WERI-Rb-1 (cell line): ENCODE measurements at places on chromosomes 3 and 15.
A peak's percentile ranks its signal among the peaks of the same experiment; 100 is the strongest.

DNA sequence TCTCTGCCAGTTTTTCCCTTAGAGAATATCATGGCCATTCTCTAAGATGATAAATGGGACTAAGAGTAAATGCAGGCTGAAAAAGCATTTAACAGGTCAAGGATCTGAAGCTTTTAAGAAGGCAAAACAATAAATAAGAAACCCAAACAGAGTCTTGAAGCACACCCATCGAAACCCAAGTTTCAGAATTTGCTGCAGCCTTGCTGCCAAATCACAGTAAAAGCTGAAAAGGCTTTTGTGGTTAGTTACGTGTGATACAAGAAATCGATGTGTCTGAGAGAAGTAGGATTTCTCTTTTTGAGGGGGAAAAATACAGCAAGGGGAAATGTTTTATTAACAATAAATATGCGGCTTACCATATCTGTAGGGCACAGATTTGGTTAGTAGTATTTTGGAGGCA, 92.0 kb downstream of the IGF1R start:
- no peak for DNase-seq

DNA sequence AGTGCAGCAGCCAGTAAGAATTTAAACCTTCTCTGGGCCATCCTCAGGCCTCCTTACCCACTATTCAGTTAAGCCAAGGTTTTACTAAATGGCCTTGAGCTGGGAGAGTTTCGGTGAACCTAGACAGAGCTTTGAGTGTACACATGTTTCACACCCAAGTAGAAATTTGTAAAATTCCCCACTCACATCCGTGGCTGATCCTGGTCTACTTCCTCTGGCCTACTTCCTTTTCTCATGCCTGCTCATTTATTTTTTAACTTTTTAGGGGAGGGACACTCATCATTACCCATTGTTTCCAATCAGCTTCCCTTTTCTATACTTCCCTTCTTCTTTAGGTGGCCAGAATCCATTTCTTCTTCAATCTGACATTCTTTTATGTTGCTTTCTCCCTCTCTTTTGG, 7.6 kb downstream of the CX3CR1 start:
- no peak for DNase-seq

DNA sequence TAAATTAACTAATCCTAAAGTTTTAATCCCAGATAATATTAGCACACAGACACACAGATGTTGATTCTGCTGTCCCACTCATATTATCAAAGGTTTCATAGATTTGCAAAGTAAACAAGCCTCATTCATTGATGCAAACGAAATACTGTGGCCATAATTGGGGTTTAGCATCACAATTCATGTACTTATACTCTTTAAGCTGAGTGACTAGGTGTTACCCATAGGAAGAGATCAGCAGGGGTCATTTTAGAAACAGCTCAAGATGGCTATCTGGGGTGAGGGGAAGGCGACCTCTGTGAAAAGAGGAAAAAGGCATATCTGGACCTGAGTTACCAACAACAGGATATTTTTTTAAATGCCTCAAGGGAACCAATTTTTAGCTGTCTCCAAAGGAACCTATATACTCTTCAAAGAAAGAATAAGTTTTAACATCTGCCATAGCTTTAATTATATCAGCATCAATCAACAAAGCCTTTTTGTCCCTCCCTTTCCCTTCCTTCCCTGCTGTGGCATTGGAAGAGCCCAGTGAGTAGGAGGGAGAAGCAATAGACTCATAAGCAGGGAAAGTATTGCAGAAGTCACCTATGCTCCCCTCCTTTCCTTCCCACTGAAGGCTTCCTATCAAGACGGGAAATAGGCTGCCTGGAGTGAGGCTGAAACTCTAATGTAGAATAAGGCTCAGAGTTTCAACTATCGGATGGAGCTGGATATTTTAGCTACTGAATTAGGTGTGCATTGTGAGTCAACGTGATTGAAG, 553.4 kb downstream of the ZIC1 start:
- DNase-seq, result no peak

GRCh38 chr3:38655708-38656300, 6.3 kb upstream of the SCN5A start:
- peak; percentile 39 for DNase-seq

GRCh38 chr3:50913260-50913659, 238.5 kb downstream of the DOCK3 start:
- no peak for DNase-seq

GRCh38 chr3:156812521-156813335, 13.4 kb upstream of the LEKR1 start:
- no peak for DNase-seq

DNA sequence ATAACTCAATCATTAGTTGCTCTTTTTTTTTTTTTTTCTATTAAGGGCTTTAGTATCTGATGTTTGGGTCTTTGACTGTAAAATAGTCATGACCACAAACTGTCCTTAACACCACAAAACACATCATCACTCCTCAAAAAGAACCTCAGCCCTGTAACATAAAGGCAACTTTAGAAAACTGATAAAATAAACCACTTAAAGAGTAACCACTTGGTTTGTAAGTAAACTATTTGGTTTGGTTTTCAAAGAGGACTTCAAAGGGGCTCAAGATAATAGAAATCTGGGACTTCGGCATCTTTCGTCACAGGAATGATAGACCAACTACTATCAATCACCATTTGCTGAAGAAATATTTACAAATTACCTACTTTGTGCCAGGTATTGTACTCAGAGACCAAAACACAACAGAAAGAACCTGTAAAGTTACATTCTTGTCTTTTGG, 167.8 kb downstream of the FOXP1 start:
- no peak for DNase-seq

DNA sequence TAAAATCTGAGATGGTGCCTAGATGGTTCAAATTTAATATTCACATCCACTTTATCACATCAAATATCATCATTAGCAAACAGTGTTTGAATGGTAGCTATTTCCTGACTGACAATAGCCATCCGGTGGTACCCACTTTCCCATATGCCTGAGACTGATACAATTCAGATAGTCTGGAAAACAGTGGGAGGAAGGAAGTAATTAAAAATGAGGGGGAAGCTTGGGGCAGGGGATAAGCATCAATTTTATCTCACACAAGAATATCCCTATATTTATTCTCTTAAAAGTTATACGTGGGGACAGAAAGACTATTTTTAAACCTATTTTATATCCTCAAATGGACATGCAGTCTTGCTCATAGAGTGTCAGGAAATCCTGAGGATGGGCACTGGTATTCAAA, 122.5 kb upstream of the GAP43 start:
- DNase-seq, result no peak

DNA sequence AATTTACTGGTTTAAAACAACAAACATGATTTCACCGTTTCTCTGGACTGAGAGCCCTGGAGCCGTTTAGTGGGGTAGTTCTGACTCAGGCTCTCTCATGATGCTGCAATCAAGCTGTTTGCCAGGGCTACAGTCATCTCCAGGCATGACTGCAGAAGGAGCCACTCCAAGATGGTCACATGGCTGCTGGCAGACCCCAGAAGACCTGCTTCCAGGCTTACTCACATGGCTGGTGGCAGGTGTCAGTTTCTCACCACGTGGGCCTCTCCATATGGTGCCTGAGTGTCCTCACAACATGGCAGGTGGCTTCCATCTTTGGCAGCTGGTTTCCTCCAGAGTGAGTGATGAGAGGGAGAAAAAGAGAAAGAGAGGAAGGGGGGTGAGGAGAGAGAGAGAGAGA, 378.3 kb upstream of the RGMA start:
- peak; percentile 8 for DNase-seq

- DNase-seq, result no peak
Observed at GRCh38 chr3:126018545-126018944, 49.6 kb downstream of the ROPN1B start.

DNA sequence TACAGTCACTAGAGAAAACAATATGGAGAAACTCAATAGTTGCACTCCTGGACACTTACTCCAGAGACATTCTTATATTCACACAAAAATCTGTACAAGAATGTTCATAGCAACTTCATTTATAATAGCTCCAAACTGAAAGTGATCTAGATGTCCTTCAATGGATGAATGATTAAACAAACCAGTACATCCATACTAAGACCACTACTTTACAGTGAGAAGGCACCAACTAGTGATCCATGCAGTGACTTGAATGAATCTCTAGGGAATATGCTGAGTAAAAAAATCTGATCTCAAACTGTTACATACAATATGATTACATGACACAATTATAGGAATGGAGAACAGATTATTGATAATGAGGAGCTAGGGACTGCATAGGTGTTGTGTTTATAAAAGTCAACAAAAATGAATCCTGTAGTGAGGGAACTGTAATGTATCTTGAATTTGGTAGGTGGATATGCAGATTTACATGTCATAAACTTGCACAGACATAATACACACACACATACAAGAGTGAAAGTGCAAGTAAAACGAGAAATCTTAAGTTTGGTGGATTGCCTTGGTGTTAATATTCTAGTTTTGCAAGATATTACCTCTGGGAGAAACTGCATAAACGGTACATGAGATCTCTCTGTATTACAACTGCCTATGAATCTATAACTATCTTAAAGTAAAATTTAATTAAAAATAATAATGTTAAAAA, 85.7 kb downstream of the SPATA16 start:
- no peak for DNase-seq

GRCh38 chr3:187746442-187747281, 1.4 kb upstream of the BCL6 start:
- no peak for DNase-seq

GRCh38 chr3:162740941-162741596, 1244.5 kb downstream of the OTOL1 start:
- no peak for DNase-seq
